ENCODE measurements at places on chromosomes 2 and 18. TPM values are rescaled to one million over a fixed set of nuclear protein-coding genes. Genes with fewer than 3 reads are reported as not detected.

The NAT8 gene
- 3.3 TPM for polyA plus RNA-seq

The IRS1 gene
- polyA plus RNA-seq, result 12.5 TPM

The TSPYL6 gene
- polyA plus RNA-seq, result not detected

The NMS gene
- polyA plus RNA-seq, result not detected

The CNPPD1 gene
- polyA plus RNA-seq, result 49.4 TPM

The SLC19A3 gene
- polyA plus RNA-seq, result 15.5 TPM

The KIF1A gene
- 16.1 TPM for polyA plus RNA-seq

The CAPN14 gene
- polyA plus RNA-seq, result 0.06 TPM

The ABCB11 gene
- polyA plus RNA-seq, result 2.7 TPM

The UNC50 gene
- polyA plus RNA-seq, result 78.8 TPM

The ASTL gene
- polyA plus RNA-seq, result not detected

The CLEC4F gene
- not detected for polyA plus RNA-seq

The GAREM1 gene
- polyA plus RNA-seq, result 6.3 TPM

The FAP gene
- 40.4 TPM for polyA plus RNA-seq

GRCh38 chr2:120299561-120299960, 46.4 kb upstream of the INHBB start:
- DNase-seq, result no peak

- DNase-seq, result no peak
Observed at GRCh38 chr2:12340164-12340563, 376.6 kb upstream of the TRIB2 start.

DNA sequence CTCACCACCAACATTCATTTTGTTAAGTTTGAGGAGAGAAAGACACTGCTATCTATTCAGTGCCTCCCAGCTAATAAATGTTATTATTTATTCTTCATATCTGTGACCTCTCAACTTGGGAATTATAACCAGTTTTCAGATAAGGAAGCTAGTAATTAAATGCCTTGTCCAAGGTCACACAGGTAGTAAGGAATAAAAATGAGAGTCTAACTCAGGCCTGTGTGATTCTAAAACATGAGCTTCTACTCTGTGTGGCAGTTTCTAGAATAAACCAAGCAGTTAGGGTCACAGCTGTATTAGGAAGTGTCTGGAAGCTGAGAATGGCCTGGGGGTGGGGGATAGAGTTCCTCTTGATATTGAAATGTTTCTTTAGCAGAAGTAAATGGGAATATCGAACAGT, 137.8 kb upstream of the LRATD1 start:
- DNase-seq, result no peak

- DNase-seq, result no peak
Observed at GRCh38 chr18:77658299-77658662, 408.6 kb downstream of the GALR1 start.

- DNase-seq, result no peak
Observed at GRCh38 chr2:239232195-239232578, 168.6 kb downstream of the HDAC4 start.

- DNase-seq, result no peak
Observed at GRCh38 chr18:59814891-59815290, 84.9 kb upstream of the PMAIP1 start.

GRCh38 chr2:25309402-25309801, 32.3 kb downstream of the DNMT3A start:
- DNase-seq, result peak; percentile 58

- DNase-seq, result no peak
Observed at GRCh38 chr18:76889091-76889699, 66.8 kb downstream of the ZNF236 start.

DNA sequence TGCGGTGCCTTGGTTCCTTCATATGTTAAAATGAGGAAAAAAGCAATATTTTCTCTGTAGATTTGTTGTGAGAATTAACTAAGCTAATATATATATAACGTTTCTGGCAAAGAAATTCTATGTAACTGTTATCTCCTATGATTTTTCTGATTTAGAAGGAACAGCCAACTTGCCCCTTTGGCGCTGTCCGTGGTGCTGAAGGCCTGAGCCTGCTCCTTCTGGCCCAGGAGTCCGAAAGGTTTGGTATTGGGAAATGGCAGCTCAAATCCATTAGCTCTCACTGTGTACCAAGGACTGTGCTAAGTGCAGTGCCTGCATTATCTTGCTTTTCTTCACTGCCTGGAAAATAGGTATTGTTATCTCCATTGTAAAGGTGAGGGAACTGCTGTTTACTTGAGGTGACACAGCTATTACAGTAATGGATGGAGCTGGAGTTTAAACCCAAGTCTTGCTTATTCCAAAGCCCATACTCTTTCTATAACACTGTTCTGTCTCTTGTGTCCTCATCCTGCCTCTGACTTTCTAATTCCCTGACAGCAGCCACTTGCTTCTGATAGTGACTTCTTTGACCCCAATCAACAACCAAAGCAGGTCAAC, 52.2 kb downstream of the C1QL2 start:
- DNase-seq, result peak; percentile 78

DNA sequence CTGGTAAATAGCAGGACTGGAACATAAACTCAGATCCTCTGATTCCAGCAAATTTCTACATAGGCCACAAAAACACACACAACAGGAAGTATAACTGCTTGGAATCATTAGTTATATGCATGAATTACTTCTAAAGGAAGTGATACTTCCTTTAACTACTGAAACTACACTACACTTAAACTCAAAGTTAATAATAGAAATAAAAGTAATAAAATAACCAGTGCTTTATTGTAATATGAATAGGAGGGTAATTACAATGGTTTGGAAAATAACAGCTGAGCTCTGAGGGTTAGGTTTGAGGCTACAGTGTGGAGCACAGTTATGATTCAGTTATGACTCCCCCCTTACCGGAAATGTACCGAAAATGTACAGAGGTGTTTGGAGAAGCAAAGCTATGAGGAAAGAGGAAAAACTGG, 18.5 kb upstream of the POLI start:
- DNase-seq, result no peak

DNA sequence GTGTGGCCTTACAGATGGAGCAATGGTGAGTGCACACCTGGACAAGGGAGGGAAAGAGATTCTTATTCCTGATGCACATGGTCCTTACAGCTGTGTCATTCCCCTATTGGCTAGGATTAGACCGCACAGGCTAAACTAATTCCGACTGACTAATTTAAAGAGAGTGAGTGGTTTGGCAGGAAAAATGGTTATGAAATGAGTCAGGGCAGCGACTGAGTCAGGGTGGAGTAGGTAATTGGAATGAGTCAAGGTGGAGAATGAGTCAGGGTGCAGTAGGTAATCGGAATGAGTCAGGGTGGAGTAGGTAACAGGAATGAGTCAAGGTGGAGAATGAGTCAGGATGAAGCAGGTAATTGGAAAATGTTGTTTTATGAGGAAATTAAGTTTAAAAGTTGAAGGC, 1353.7 kb upstream of the LRRTM1 start:
- no peak for DNase-seq

- DNase-seq, result no peak
Observed at GRCh38 chr2:16625201-16625729, 40.4 kb downstream of the CYRIA start.

DNA sequence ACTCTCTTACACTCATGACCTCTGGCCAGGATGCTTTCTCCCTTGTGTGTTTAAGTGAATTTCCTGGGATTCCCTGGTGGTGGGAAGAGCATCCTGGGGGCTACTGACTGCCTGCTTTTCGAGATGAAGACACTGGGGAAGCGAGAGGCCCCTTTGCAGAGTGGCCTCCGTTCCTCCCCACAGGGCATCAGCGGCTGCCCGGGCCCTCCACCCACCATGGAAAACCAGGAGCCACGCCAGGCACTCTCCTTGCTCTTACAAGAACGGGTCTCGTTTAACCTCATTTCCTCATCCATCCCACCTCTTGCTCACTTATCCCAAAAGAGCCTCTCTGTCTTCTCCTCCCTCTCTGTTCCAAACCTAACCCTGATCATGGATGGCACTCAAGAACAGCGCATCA, 17.8 kb downstream of the CHST10 start:
- no peak for DNase-seq

DNA sequence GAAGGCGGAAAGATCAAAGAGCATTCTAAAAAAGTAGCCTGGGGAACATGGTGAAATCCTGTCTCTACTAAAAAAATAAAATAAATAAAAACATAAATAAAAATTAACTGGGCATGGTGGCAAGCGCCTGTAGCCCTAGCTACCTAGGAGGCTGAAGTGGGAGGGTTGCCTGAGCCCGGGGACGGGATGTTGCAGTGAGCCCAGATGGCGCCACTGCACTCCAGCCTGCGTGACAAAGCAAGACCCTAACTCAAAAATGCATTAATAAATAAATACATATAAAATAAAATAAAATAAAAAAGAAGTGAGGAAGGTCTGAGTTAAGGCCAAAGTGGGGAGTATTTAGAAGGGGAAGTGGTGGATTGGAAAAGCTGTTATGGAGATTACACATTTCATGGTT, 1.3 kb upstream of the PSMD14 start:
- DNase-seq, result no peak

GRCh38 chr18:3660739-3661515, 211.0 kb downstream of the TGIF1 start:
- DNase-seq, result no peak

DNA sequence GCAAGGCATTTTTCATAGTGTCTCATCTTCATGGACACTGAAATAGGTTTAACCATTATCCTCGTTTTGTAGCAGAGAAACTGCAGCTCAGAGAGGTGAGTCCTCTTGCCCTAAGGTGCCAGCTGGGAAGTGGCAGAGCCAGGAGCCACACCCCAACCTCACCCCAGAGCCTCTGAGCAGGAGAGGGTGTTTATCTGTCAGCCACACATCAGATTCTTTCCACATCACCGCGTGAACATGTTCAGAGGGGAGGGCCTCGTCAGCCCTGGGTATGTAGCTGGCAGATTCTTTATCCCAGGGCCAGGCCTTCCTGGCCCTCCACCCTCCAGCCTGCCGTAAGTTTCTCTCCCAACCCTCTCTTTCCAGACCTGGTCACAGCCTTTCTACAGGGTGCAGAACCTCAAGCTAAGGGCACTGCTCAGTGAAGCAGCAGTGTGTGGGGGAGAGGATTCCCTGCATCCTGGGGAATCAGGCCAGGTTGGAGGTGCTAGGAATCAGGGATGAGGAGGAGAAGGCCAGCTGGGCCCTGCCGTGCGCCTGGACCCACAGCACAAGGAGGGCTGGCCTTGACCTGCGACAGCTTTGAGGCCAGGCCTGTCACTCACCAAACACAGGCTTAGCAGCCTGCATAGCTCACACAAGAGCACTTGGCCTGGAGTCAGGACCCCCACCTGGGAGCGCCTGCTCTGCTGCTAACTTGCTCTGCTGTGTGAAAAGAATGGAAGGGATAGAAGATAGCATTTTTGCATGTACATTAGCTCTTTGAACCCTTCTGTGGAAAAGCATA, 111.3 kb upstream of the MCFD2 start:
- no peak for DNase-seq

- DNase-seq, result no peak
Observed at GRCh38 chr2:10135296-10136089, 13.0 kb downstream of the RRM2 start.

- DNase-seq, result no peak
Observed at GRCh38 chr2:64173156-64174135, 29.2 kb upstream of the PELI1 start.

DNA sequence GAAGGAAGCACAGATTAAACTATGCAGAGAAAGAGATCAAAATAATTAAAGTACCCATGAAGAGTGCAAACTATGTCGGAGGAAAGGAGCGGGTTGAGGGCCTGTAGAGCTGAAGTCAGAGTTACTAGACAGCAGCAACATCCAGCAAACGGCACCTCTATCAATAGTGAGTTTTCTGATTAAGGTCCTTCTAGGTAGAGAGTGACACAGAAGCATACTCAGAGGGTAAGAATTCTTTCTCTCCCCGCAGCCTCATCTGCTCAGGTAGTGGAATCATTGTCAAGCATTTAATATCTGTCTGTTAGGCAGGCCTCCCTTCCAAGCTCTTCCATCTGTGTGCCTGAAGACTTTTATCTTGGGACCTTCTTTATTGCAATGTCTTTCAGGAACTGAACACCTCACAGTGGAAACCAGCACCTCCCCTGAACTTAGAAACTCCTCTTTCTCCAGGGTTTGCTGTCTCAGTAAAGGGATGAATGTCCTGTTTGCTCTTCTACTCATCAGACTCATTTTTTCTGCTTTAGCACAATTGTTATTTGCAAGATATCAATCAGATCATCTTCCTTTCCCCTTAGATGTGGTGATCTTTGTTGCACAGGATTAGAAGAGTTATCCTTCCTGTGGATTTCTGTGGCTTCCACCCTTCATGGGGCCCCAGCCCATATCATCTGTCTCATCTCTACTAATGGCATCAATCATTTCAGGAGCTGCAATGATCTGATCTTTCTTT, 28.8 kb downstream of the SP140 start:
- DNase-seq, result no peak

DNA sequence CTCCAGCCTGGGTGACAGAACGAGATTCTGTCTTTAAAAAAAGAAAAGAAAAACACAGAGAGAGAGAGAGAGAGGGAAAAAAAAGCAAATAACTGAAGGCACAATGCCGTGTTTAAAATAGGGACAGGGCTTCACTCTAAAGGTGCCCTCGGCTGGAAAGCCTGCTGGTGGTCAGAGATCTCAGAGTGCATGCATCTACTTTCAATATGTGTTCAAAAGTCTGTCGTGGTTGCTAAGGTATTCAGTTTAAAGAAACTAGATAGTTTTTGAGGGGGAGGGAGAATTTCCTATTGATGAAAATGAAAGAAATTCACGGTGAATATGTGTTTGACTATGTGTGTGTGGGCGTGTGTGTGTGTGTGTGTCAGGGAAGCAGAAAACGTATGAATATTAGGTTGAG, 11.0 kb upstream of the CBLN2 start:
- no peak for DNase-seq
